ENCODE measurements at places on chromosomes 3 and 15.

DNA sequence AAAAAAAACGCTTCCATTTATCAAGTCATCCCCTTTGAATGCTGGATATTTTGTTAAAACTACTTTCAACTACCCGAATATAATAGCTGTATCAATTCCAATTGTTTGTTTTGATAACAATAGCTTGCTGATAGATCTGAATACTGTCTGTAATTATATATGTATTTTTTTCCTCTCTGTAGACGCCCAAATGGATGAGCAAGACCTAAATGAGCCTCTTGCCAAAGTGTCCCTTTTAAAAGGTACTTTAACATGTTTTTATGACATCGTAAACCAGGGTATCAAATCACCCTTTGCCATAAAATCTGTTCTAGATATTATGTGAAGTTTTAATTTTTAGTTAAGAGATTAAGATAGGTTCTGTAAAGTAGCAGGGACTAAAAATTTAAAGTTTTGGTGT lies 111.5 kb upstream of the FLNB start:
- no peak for DNase-seq

GRCh38 chr3:138238711-138239110 lies 51.6 kb downstream of the ARMC8 start:
- DNase-seq = no peak

DNA sequence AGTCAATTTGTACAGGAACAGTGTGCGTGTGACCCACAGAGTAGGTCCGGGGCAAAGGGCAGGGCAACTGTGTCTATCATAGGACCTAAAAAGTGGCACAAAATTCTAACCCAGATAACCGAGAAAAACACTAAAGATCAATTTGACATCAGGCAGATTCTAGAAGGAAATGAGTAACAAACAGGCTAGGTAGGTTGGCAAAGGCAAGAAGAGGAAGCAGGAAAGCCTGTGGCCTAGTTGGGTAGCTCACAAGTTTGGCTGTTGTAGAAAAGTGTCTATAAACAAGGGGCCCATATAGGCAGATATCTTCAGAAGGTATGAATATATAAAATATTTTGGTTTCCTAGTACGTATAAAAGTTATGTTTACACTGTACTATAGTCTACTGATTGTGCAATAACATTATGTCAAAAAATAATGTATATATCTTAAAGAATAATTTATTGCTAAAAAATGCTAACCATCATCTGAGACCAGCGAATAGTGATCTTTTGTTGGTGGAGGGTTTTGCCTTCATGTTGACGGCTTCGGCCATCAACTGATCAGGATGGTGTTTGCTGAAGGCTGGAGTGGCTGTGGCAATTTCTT lies 13.3 kb upstream of the OR5K1 start:
- DNase-seq = no peak

- DNase-seq = peak; percentile 19
Measured at GRCh38 chr3:193940526-193940925, 195.4 kb upstream of the HES1 start.

DNA sequence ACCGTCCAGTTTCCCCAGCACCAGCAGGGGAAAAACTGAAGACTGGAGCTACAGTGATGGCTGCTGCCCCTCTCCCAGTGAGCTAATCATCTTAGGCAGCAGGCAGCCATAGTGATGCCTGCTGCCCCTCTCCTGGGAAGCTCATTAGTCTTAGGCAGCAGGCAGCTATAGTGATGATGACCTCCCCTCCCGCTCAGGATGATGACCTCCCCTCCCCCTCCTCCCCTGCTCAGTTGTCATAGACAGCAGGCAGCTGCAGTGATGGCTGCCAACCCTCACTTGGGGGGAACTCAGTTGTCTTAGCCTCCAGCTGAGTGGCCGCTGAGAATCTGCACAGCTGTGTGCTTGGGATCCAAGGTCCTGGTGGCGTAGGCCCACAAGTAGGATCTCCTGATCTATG lies 80.9 kb upstream of the MANF start:
- no peak for DNase-seq

GRCh38 chr15:57865294-57865693 lies 158.8 kb downstream of the POLR2M start:
- peak; percentile 8 for DNase-seq

GRCh38 chr15:80587816-80588456 lies 107.2 kb upstream of the ABHD17C start:
- peak; percentile 75 for DNase-seq

DNA sequence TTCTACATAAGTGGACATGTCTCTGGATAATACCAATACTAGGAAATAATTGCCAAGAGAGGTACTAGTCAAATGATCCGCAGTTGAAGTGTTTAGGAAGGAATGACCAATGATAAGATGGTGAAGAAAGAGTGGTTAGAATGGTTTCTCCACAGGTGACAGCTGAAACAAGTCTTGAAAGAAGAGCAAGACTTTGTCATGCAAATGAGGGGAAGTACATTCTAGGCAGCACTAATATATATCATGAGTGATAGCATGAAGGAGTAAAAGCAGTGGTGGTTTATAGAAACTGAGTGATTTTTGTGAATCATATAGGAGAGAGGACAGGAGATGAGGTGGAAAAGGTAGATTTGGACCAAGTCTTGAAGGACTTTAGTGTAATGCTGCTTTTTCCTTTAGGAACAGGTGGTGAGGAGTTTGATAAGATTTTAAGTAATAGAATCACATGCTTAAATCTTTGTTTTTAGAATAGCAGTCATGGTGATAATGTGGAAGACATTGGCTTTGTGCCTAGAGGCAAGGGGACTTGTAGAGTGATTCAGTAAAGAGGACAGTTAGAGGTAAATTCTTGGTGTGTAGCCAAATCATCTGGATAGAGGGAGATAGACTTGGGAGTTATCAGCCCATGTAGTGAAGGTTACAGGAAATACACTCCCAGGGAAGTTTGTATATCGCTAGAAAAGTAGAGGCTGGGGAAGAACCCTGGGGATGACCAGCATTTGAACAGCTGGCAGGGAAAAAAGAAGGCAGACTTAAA lies 31.9 kb downstream of the SLMAP start:
- DNase-seq = peak; percentile 43

GRCh38 chr3:190585805-190586630 lies 72.1 kb downstream of the IL1RAP start:
- peak; percentile 94 for DNase-seq

DNA sequence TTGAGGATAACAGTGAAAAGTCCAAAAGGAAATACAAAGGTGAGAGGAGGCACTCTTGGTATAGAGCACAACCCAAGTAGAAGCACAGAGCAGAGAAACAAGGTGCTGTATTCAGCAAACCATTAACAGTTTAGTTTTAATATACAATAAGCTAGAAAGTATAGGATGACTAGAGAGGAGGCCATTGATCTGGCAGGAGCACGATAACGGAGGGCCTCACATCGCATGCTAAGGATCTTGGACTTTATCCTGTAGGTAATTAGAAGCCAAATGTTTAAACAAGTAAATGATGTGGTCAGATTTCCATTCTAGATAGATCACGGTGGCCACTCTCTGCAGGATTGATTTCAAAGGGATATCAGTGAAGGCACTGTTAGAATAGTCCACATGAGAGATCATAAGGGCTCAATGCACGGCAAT lies 935.0 kb downstream of the ROBO1 start:
- DNase-seq = no peak

- DNase-seq = no peak
Measured at GRCh38 chr3:186365202-186365974, 3.4 kb upstream of the DGKG start.

DNA sequence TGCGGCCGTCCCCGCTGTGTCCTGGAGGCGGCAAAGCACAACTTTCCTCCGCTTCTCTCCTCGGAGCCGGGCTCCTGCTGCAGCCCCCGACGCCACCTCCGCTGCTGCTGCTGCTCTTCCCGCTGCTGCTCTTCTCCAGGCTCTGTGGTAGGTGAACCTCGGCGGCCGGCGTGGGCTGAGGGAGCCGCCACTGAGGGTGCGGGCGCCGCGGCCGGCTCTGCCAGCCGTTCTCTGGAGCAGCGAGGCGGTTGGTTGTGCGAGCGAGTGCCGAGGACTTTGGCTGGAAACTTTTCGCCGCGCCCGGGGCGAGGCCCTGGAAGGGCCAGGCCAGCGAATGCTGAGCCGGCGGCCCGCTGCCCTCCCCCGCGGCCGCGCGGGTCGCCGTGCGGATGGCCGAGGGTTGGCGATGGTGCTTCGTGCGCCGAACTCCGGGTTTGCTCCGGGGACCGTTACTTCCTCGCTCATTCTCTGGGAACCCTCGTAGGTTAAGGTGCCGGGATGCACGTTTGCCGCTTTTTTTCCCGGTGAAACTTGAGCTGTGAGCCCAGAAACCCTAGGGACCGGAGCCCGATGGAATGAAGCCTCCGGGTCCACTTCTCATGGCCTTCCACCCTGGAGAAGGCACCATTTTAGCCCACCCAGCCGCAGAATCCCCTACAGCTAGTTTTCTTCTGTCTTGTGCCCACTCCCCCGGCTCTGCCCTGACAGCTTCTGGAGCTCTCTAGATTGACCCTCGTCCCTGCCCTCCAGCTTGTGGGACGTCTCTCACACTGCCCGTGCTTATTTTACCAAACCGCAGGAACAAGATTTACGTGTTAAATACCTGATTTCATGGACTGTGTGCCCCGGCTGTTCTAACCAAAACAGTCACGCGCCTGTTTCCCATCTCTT lies 660 bp downstream of the NECTIN3 start:
- peak; percentile 77 for DNase-seq

GRCh38 chr3:29420106-29420505 lies 139.2 kb downstream of the RBMS3 start:
- DNase-seq = no peak

DNA sequence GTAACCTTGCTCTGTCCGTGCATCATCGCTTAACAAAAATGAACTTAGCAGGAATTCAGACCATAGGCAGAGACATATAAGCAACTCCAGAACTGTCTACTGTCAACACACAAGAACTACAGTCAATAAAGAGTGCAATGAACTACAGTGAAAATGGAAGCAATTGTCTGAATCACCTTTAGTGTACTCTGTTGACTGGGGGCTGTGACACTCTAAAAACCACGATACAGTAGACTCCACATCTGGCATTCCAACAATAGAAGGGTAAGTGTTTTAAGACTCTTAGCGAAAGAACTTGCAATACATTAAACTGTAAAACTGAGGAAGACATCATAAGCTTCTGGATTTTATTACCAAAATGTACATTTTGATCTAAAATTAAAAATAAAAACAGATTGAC lies 347.3 kb downstream of the ZBTB20 start:
- no peak for DNase-seq

DNA sequence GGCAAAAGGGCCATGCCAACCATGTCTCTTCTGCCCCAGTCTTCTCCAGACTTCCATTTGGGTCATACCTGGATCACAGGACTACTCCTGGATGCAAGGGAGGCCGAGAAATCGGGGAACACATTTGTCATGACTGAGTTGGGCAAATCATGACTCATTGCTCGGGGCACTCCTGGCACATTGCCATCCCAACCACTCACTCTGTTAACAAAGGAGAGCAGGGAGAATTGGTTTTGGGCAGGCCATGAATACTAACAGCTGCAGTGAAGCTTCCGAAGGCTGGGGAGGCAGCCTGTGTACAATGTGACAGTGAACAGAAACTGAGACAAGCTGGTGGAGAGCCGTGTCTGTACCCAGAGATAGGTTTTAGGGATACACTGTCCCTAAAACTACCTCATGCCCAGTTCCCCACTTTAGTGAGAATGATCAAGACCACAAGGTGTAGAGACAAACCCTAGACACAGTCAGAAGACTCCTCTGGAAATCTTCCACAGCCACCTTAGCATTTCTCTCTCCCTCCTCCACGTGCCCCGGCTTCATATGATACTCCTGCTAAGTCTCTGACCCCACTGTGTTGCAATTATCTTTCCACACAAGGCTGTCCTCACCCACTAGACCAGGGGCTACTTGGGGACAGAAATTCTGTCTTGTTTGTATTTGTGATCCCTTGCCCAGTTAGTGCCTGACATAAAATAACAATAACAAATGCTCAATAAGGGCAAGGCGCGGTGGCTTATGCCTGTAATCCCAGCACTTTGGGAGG lies 10.5 kb upstream of the BUB1B start:
- peak; percentile 32 for DNase-seq

DNA sequence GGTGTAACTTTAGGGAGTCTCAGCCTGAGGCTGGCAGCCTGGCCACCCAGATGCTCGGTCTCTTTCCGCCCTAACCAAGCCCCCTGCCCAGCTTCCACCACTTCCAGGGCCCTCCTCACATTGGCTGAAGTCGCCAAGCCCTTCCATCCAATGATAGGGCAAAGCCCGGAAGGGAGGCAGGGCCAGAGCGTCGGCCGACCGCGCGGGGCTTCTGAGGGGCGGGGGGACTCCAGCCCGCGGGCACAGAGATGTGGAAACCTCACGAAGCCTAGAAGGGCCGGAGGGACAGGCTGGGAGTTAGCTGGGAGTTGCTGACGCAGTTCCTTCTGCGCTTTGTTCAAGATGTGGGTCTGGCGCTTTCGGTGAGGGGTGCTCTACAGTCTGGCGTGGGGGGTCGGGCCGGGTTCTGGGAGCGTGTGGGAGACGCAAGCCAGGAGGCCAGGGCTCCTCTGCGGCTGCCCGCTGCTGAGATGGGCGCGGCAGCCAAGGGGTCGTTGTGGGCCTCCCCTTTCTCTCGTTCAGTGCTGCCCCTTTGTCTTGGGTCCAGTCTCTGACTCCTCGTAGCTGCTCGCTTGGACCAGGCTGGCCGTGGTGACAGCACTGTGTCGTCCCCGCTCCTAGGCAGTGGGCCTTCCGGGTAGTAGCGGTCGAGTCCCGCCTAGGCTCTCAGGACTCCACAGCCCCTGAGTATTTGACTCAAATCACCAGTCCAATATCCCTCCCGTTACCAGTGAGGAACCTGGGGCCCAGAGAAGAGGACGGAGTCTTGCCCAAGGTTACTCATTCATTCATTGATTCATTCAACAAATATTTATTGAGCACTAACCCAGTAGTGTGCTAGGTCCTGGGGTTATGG lies at the start of gene ZNF660:
Gene ZNF660 (plus strand): TSS at position 319 of the 856 bp plus-strand sequence. CDS start 9,230 bp downstream, outside the sequence.
- peak; percentile 83 for DNase-seq

DNA sequence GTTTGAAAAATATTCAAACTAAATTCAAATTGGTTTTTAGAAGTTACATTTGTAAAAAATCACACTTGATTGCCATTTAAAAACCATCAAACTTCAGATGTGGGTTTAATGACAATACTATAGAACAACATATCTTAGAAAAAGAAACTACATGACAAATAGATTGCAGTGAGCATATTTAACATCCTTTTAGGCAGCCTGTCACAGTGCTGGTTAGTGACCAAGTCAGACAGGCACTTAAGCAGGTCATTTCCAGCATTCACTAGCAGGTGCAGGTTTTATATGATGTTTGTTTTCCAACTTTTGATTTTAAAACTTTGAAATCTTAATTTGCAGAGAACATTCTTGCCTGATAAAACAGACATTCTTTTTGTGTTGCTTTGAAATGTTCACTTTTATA lies 115.7 kb downstream of the MBNL1 start:
- no peak for DNase-seq
